ENCODE measurements at places on chromosomes 4 and X.

DNA sequence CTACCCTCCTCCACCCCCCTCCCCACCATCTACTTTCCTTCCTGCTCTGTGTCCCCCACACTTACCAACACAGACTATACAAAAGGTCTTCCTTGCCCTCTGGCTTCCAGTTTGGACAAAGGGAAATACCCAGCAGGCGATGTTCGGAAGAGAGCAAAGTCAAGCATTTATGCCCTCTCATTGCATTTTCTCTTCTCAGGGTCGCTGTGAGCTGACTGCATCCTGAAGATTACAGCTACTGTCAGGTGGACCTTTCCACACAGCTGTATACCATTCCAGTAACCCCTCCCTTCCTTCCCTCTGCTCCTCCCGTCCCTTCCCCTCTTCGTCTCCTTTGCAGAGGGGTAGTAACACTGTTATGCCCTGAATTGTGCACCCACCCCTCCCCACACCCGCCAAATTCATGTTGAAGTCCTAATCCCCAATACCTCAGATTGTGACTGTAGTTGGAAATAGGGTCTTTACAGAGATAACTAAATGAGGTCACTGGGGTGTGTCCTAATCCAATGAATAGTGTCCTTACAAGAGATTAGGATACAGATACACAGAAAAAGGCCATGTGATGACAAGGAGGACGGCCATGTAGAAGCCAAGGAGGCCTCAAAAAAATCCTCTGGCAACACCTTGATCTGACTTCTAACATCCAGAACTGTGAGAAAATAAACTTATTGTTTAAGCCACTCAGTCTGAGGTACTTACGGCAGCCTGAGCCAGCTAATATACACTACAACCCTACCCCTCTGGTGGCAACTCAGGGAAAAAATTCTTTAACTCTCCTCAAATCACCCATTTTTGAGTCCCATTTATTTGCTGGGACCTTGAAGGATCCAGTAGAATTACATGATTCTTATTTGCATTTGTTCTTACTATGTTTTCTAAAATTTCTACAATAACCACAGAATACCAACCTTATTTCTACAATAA, 11.7 kb downstream of the MORF4L2 start:
- no peak for DNase-seq

- DNase-seq: no peak
Observed at GRCh38 chrX:112068430-112068829, 14.1 kb downstream of the TRPC5 start.

DNA sequence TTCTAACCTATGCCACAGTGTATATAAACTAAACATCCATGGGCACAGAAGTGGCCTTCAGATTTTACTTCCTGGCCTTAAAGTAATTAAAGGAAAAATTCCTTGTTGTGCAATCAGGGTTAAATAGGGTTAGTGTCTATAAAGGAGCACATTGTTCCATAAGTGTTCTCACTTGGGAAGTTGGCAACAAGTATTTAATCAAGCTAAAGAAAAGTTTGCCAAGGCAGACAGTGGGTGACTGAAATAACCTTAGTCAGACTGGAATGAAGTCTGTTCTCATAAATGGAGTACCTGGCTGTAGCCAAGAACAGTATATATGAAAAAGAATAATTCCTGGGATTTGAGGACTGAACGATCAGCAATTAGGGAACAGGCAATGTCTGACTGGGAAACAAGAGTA, 213.6 kb downstream of the HTR2C start:
- DNase-seq: no peak

DNA sequence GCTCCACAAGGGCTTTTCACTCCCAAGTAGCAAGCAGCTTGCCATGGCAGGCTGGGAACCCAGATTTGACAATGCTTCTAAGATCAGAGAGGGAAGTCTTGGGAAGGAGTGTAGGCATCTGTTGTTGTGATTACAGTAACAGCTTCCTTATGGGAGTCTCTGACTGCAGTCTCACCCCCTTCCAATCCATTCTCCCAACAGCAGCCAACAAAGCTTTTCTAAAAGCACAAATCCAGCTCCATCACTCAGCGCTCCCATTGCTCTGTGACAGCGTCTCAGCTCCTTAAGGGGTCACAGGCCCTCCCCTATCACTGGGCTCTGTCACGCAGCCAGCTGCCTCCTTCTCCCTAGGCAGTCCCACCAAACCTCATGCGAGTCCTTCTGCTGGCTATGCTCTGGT, 7.1 kb downstream of the IGFBP7 start:
- no peak for DNase-seq

DNA sequence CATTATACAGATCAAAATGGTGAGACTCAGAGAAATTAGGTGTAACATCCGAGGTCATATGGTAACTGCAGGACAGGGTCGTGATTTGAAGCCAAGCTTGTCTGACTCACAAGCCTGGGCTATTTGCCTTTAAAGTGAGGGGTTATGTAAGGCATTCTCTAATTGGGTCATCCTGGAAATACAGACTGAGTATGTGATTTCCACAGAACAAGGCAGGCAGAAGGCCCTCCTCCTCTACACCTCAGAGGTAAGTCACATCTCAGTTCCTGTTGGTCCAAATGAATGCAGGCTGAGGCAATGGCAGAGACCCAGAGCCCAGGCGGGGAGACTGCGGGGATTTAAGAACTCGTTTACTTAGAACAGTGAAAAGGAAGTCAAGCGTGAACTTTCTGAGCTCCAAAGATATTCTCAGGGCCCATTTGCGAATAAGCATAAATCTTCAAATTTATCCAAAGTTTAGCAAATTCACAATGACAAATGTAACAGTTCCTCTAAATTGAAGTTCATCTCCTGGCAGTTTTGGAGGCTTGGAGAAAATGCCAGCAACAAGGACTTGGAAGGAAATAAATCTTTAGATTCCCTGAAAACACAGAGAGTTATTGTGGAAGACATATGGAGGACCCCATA, 153.3 kb downstream of the LDB2 start:
- no peak for DNase-seq

DNA sequence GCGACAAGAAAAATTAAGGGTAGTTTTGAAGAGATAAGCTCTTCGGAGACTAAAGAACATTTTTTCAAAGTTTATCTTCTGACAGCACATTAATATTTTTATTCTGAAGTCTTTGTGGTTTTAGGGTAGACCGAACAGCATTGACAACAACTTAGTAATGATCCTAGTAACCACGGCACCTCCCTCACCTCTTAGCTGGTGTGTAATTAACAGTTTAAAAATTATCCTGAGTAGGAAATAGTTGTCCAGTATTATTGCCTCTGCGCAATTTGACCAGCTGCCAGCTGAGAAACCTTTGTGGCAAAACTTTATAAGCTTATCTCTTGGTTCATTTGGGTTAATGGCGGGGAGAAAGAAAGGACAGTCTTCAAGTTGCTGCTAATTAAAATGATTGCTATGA, 213.6 kb downstream of the CBLL2 start:
- DNase-seq: no peak
